ENCODE measurements at places on chromosomes 5 and 9.

- DNase-seq, result no peak
These were observed 28.2 kb downstream of the ABCA1 start for GRCh38 chr9:104899759-104900247.

- no peak for DNase-seq
These were observed 89.6 kb downstream of the PTPRD start for GRCh38 chr9:10523164-10523563.

GRCh38 chr5:86797677-86798076 lies 179.9 kb downstream of the COX7C start:
- DNase-seq, result no peak

GRCh38 chr5:86909418-86910295 lies 291.9 kb downstream of the COX7C start:
- peak; percentile 24 for DNase-seq

GRCh38 chr5:39176759-39177630 lies 42.4 kb downstream of the FYB1 start:
- no peak for DNase-seq

- DNase-seq, result no peak
These were observed 63.0 kb downstream of the GDNF start for GRCh38 chr5:37776826-37777225.

- DNase-seq, result no peak
These were observed 16.9 kb downstream of the DIMT1 start for GRCh38 chr5:62386824-62387223.

DNA sequence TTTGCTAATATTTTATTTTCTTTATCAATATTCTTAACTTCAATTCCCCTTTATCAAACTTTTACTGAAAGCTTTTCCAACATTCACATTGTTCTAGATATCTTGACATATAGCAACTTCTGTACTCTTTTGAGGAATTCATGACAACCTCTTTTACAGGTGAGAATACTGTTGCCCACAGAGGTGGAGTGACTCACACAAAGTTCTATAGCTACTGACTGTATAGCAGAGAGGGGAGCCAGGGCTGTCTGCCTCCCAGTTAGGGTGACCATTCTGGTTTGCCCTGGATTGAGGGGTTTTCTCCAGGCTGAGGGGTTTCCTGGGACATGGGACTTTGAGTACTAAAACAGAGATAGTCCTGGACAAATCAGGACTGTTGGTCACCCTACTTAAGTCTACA lies 16.2 kb downstream of the SEC61B start:
- DNase-seq, result no peak

- DNase-seq, result no peak
These were observed 4.0 kb downstream of the CAMSAP1 start for GRCh38 chr9:135903358-135903656.

GRCh38 chr9:99353408-99353807 lies 131.3 kb downstream of the SEC61B start:
- no peak for DNase-seq

GRCh38 chr5:180049185-180049548 lies 22.4 kb downstream of the RNF130 start:
- no peak for DNase-seq

DNA sequence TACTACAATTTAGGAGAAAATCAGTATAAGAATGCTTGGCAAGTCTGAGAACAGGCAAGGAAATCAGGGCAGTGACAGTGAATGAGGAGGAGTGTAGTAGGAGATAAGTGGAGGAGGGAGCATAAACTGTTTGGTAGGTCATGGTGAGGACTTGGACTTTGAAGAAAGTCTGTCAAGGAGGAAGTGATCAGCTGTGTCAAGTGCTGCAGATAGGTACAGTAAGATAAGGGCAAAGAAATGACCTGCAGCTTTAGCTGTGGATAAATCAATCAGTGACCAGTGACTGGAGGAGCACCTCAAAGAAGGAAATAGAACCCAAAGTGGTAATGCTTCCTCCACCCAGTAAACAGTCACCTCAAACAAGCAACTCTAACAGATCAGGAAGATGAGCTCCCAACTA lies 106.3 kb downstream of the RAPGEF6 start:
- DNase-seq, result no peak

GRCh38 chr5:130337179-130337888 lies 433.1 kb downstream of the CHSY3 start:
- DNase-seq, result no peak

DNA sequence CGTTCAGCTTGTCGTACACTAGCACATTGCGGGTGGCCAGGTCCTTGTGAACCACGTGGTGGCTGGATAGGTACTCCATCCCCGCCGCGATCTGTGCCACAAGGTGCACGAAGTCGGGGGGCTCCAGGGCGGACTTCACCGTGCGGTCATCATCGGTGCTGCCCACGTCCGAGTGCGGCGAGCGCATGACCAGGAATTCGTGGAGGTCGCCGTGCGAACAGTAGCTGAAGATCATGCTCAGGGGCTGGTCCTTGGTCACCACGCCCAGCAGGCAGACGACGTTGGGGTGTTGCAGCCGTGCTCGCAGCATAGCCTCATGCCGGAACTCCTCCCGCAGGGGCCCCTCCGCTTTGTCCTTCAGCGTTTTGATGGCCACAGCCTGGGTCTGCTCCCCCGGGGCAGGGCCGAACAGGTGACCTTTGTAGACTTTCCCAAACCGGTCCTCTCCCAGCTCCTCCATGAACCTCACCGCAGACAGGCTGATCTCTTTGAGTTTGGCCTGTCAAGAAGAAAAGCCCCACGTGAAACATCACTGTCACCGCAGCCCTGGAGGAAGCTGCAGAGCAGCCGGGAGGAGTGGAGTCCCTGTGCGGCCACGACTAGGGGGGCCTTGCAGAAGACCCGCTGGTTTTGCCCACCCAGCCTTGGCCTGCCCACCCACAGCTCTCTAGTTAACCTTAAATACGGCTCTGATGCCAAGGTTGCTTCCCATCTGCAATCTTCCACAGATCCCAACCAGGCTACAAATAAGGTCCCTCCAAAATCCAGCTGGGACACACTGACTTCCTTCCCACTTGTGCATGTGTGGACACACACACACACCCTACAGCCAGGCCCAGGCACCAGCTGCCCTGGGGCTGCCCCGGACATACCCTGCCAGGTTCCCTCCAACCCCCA lies 225.2 kb downstream of the ROR2 start:
- no peak for DNase-seq

DNA sequence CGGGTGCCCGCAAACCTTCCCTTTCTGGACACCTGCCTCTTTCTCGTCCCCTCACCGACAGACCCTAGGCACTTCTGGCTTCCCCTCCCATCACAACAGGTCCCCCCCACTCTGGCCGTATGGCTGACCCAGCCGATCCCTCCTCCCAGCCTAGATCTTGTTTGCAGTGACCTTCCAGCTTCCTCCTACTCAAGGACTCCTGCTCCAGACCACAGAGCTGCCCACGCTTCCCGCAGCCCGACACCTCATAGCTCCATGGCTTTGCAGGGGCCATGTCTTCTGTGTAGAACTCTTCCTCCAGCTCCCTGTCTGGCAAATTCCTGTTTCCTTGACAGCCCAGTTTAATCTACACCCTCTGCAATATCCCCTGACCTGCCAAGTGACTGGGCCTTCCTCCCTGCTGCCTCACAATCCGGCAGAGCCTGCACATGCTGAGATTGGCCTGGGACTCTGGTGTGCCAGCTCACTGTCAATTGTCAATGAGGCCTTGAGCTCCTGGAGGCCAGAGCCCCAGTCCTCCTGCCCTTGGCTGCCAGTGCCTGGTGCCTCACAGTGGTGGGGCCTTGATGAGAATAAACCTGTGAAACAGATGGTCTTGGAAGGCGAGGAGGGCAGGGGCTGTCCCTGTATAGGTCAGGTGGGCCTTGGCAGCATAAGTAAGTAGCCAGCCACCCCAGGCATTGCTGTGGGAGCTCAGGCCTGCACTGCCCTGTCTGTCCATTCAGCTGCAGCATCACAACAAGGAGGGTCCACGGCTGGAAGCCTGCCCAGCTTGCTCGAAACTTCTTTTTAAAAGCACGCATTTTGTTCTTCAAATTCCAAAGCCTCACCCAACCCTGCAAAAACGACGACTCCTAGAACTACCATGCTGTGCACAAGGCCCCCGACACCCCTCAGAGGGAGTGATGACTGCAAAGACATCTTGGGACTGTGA lies 50.5 kb downstream of the GADD45G start:
- DNase-seq, result no peak

DNA sequence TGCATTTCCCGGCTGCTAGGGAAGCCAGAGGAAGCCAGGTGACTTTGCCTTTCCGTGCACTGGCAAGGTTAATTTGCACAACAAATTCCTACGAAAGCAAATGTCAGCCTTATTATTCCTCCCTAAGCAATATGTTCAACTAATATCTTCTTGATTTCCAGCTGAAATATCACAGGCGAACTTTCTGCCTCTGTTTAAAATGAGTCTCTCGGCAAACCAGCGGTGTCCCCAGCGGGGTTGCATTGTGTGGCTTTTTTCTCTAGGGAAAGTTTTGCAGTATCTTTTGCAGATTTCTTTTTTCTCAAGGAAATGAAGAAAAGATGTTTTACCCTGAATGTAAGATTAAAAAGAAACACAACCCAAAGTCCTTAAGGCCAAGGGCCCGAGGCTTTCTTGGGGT lies 1.9 kb downstream of the DBH start:
- no peak for DNase-seq

GRCh38 chr5:78605611-78606010 lies 43.0 kb downstream of the LHFPL2 start:
- DNase-seq, result no peak
